ENCODE measurements at places on chromosomes 1 and 21. TPM values are rescaled to one million over a fixed set of nuclear protein-coding genes. Genes with fewer than 3 reads are reported as not detected.

DNA sequence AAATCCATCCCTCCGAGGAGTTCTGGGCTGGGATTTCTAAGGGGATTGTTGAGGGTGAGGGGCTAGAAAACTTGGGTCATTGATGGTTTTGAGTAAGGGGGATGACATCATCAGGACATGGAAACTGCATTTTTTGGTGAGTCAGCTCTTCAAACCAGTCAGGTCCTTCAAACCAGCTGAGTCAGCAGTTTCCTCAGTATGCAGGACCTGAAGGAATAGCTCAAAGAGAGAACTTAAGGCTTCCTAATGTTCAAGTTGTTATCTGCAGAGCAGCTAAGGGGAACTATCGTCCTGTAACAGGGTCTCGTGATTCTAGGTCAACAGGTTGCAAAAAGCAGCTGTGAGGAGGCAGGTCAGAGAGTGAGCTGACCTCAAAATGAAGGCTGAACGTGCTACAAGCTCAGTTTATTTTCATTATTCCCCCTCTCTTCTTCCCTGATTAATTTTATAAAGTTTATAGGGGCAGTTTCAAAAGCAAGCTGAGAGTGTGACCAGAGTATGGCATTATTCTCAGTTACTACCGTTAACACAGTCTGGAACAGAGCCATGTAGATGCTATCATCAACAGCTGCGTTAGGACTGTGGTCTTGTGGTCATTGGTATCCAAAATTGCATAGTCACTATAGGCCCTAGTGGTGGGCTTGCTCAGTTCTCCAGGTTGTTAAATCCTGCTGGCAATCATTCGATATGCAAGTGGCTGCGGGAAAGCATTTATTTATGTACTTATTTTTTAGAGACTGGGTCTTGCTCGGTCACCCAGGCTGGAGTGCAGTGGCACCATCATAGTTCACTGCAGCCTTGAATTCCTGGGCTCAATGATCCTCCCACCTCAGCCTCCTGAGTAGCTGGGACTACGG, 10.7 kb upstream of the SDC3 start:
- H3K27me3 ChIP-seq = no peaks in the 10 kb centered on the region
- no peaks in the 10 kb centered on the region for H3K4me1 ChIP-seq
- H3K27ac ChIP-seq = no peak overlapping the region
- no peaks in the 10 kb centered on the region for H3K36me3 ChIP-seq
- no peak overlapping the region for H3K4me3 ChIP-seq

GRCh38 chr1:229596925-229597699, 28.8 kb downstream of the TAF5L start:
- no peak overlapping the region for H3K27ac ChIP-seq
- H3K36me3 ChIP-seq = no peaks in the 10 kb centered on the region
- no peak for DNase-seq
- H3K27me3 ChIP-seq = no peaks in the 10 kb centered on the region
- H3K4me1 ChIP-seq = no peaks in the 10 kb centered on the region

DNA sequence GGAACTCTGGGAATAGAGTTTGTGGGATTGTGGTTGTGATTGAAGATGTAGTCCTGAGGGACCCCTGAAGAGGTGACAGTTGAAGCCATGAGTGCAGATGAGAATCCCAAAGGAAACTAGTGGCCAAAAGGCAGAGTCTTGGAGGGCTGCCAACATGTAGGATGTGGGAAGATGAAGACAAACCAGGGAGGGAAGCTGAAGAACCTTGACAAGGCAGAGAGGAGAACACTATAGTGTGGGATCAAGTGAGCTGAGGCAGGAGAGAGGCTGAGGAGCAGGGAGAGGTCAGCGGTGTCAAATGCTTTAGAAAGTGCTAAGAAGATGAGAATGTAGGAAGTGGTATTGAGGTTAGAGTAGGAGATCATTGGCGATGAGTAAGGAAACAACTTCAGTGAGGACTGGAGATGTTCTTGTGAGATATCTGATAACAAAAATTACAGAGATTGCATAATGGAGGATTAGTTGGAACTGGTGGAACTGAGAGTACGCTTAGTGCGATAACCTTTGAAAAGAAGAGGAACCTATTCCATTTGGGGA, 88.5 kb upstream of the VCAM1 start:
- no peak overlapping the region for H3K4me3 ChIP-seq
- H3K4me1 ChIP-seq = no peaks in the 10 kb centered on the region
- H3K27ac ChIP-seq = no peak overlapping the region
- H3K36me3 ChIP-seq = no peaks in the 10 kb centered on the region
- no peak for DNase-seq
- no peaks in the 10 kb centered on the region for H3K27me3 ChIP-seq

DNA sequence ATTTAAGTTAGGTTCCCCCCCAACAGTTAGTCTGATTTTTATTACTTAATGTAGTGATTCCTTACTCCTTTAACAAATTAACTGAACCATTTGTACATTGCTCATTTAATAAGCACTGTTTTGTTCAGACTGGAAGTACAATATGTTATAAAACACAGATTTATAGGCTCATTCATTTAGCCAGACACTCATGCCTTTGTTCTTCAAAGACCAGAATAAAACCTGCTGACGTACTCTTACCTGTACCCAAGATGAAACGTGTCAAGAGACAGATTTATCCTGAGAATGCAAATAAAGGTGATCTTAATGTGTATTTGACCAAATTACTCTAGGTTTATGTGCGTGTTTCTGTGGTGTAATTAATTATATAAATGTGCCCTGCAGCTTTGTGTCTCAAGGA, 92.8 kb downstream of the INTS7 start:
- H3K36me3 ChIP-seq = no peaks in the 10 kb centered on the region
- no peaks in the 10 kb centered on the region for H3K27me3 ChIP-seq
- no peak overlapping the region for H3K4me3 ChIP-seq
- no peaks in the 10 kb centered on the region for H3K4me1 ChIP-seq
- no peak for DNase-seq

PGD gene
- 215 TPM for total RNA-seq
